ENCODE measurements at places on chromosomes 2 and 18.

GRCh38 chr2:160484859-160485520, 8.6 kb downstream of the RBMS1 start:
- no peak for DNase-seq

- no peak for DNase-seq
Measured at GRCh38 chr2:18117592-18117991, 239.1 kb downstream of the KCNS3 start.

DNA sequence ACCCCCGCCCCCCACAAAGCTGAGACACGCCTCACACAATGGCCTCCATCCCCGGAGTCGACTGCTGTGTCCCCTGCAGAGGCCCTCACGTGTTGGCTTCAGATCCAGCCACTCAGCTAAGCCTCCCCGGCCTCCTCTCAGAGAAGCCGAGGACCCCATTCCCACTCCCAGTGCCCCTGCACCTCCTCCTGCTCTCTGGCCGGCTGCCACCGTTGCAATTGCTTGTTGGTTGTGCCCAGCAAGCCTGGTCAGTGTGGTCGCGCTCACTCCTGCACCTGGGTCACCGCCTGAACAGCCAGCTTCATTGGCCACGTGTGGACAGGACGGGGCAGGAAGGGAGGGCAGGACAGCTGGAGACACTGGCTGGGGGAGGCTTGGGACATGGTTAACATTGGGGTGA, 191.5 kb upstream of the SALL3 start:
- DNase-seq, result no peak

DNA sequence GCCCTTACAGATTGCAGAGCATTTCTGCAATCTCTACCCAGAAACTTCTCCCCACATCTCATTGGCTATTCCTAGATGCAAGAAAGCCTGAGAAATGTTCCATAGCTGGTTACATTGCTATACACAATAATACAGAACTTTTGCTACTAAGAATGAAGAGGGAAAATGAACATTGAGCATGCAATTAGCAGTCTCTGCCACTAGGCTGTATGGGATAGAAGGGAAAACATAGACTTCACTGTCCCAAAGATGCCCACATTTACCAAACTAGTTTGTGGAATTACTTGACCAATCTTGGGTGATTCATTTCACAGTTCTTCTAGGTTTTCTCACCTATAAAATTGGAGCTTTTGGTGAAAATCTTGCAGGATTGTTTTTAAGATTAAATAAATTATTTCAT, 265.7 kb upstream of the NT5C1B start:
- no peak for DNase-seq

- DNase-seq, result no peak
Measured at GRCh38 chr18:44796429-44797428, 116.0 kb downstream of the SETBP1 start.

GRCh38 chr18:76801567-76802505, 20.5 kb upstream of the ZNF236 start:
- peak; percentile 70 for DNase-seq

GRCh38 chr2:207091176-207091575, 74.6 kb downstream of the KLF7 start:
- DNase-seq, result no peak

- no peak for DNase-seq
Measured at GRCh38 chr2:71944183-71944550, 203.5 kb downstream of the CYP26B1 start.

GRCh38 chr2:113240150-113240914, 38.4 kb downstream of the PAX8 start:
- no peak for DNase-seq
